ENCODE measurements at places on chromosomes 7 and 10.

- DNase-seq = no peak
These were observed 47.7 kb upstream of the PLEKHA1 start for GRCh38 chr10:122326806-122327205.

GRCh38 chr10:74586088-74586585 is 240.3 kb upstream of the KAT6B start:
- no peak for DNase-seq

GRCh38 chr10:86960003-86960862 is 1.8 kb downstream of the SNCG start:
- DNase-seq = peak; percentile 61

GRCh38 chr7:2386964-2387669 is 16.3 kb upstream of the CHST12 start:
- DNase-seq = no peak

DNA sequence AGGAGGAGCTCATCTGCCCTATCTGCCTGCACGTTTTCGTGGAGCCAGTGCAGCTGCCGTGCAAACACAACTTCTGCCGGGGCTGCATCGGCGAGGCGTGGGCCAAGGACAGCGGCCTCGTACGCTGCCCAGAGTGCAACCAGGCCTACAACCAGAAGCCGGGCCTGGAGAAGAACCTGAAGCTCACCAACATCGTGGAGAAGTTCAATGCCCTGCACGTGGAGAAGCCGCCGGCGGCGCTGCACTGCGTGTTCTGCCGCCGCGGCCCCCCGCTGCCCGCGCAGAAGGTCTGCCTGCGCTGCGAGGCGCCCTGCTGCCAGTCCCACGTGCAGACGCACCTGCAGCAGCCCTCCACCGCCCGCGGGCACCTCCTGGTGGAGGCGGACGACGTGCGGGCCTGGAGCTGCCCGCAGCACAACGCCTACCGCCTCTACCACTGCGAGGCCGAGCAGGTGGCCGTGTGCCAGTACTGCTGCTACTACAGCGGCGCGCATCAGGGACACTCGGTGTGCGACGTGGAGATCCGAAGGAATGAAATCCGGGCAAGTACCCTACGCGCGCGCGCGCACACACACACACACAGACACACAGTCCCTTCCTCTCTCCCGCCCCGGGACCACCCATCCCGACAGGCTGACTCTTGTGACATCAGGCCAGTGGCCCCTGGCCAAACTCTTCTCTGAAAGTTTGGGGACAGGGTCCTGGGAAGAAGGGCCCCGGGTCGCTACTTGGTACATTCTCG is 538 bp downstream of the TRIM8 start:
- DNase-seq = peak; percentile 58

GRCh38 chr7:130420943-130421578 is 19.8 kb downstream of the CEP41 start:
- DNase-seq = peak; percentile 60

GRCh38 chr10:23155169-23155568 is 36.9 kb upstream of the PTF1A start:
- peak; percentile 27 for DNase-seq

DNA sequence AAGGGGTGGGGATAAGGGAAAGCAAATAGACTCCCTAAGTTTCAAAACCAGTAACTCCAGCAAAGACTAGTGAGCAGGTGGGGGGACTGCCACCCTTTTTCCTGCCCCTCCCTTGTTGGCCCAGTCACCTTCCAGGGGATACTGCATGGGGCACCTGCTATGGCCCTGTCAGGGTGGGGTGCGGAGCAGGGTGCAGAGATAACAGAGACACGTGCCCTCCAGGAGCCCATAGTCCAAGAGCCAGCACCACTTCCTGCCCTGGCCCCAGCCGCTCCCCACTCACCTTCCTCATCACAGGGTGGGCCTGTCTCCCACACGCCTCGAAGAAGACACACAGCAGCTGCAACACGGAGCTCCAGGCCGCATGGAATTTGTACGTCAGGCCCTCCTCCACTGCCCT is 20.6 kb downstream of the RRP12 start:
- DNase-seq = no peak

DNA sequence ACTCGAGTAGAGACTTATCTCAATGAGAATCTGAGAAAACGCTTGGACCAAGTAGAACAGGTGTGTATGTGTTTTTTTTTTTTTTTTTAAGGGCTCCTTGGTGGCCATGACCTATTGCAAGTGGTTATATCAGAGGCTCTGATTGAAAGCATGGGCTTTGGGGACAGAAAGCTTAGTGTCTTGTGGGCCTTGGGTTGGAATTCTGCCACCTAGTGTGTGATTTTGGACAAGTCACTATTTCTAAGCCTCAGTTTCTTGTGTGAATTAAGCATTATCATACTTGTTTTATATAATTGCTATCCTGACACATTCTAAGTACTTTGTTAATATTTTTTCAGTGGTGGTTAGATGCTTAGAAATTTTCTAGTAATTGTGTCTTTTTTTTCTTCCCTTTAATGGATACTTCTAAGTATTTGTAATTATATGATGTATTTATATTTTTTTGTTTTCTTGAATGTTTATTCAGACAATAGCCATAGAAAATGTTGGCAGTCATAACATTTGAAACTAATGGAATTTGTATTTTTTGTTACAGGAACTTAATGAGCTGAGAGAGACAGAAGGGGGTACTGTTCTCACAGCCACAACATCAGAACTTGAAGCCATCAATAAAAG is 33.1 kb downstream of the SMC3 start:
- DNase-seq = peak; percentile 76

- DNase-seq = no peak
These were observed 18.5 kb upstream of the TTYH3 start for GRCh38 chr7:2613098-2613930.

- DNase-seq = no peak
These were observed 46.0 kb upstream of the CDK13 start for GRCh38 chr7:39904077-39904486.

GRCh38 chr7:24943096-24943948 is 36.7 kb downstream of the OSBPL3 start:
- DNase-seq = no peak

DNA sequence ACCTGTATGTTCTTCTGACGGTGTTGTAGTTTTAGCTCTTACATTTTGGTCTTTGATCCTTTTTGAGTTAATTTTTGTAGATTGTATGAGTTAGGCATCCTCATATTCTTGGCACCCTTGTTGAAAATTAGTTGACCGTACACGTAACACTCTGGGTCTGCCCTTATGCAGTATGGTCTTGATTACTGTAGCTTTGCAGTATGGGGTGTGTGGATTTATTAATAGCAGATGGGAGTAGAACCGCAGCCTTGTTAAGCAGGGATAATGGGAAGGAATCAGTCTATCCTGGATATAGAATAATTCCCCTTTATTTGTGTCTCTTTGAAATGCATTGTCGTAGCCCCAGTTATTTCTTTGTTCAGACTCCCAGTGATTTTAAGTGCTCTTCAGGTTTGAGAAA is 95.5 kb downstream of the UBE3C start:
- DNase-seq = no peak

GRCh38 chr7:44058759-44059218 is 6.6 kb downstream of the PGAM2 start:
- no peak for DNase-seq

- DNase-seq = no peak
These were observed 24.5 kb downstream of the UNCX start for GRCh38 chr7:1257221-1257620.

GRCh38 chr7:78443811-78444210 is 645.2 kb downstream of the PHTF2 start:
- DNase-seq = no peak

GRCh38 chr7:16698200-16698905 is 52.4 kb downstream of the BZW2 start:
- no peak for DNase-seq

Measured in bronchial epithelial cell (primary cell).